Activated T-helper 17 cell treated with anti-CD3 and anti-CD28 coated beads, Interleukin-2, amount 50 U/mL, for 72 hours (primary cell): ENCODE measurements at places on chromosomes 7 and 10.

DNA sequence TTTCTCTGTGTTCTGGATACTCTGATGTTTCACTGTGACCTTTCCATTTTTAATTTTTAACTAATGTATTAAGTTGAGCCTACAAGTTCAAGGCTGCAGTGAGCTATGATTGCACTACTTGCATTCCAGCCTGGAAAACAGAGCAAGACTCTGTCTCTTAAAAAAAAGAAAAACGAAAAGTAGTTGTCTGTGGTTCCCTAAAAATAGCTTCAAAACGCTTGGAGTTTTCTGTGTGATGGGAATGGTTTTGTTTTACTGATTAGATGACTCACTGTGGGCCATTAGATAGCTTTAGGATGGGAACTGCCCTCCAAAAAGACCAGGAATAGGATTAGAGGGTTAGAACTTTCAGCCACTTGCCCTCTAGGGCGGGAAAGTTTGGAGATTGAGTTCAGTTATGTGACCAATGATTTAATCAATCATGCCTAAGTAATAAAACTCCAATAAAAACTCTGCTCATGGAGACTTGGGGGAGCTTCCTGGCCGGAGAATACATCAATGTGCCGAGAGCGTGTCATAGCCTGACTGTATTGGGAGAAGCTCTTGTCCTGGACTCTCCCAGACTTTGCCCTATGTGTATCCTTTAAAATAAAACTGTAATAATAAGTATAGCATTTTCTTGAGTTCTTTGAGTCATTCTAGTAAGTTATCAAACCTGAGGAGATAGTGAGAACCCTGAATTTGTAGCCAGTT is 147.1 kb downstream of the LYZL1 start:
- no peak for ATAC-seq

- ATAC-seq = no peak
Measured at GRCh38 chr7:77685233-77685632, 11.0 kb upstream of the RSBN1L start.

DNA sequence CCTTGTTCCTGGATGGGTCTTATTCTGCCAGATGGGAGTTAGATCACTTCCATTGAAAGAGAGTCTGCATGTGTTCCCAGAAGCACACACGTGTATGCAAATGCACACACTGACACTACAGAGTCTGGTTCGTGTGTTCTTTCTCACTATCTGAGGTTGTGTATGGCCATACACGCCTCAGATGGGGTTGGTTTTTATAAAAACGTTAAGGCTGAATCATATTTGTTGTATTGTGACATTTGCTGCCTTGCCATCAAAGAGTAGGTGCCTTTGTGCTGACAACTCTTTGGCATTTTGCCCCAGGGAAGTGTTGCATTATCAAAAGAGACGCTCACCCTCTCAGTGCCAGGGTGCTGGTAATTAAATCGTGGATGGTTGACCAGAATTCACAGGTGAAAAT is 37.7 kb upstream of the HDAC9 start:
- no peak for ATAC-seq

- no peak for ATAC-seq
Measured at GRCh38 chr10:127943336-127943910, 36.5 kb downstream of the PTPRE start.

DNA sequence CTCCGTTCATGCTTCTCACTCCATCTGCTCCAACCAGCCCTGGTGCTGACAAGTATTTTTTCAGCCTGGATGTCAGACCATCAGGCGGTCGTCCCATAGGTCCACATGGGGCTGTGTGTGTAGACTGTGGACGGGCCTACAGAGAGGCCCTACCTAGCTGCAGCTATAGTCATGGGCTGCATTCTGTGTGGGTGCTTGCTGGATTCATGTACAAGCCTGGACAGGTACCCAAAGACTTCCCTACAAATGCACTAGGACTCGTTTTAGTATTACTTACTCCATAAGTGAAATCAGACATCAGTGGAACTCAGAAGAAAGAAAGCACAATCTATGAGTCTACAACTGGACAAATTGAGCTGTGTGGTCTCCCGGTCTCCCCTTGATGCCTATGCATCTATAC is 146.8 kb downstream of the PKD1L1 start:
- ATAC-seq = no peak

DNA sequence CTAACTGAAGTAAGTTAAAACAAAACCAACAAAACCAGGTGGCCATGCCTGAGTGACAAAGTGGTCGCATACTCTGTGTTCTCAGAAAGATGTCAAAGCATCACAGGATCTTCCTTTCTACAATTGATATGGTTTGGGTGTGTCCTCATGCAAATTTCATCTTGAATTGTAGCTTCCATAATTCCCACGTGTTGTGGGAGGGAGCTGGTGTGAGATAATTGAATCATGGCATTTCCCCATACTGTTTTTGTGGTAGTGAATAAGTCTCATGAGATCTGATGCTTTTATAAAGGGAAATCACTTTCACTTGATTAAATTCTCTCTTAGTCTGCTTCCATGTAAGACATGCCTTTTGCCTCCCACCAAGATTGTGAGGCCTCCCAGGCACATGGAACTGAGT is 465.7 kb downstream of the PCDH15 start:
- ATAC-seq = no peak

DNA sequence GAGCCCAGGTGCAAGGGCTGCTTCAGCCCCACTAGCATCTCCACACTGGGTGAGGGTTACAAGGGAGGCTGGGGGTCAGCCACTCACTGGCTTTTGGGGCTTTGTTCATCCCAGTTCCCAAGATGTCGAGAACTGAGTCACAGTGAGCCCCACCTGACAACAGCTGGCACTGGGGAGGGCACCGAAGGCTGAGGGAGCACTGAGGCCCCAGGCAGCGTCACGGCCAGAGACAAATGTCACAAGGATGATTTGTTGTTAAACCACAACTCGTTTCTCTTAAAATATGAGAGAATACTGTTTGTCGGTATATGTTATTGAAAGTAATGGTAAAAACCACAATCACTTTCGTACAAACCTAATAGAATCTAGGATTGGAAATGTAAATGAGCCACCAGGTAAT is 219.9 kb downstream of the CELF2 start:
- ATAC-seq = peak; percentile 50

GRCh38 chr7:156178857-156179256 is 366.6 kb upstream of the SHH start:
- ATAC-seq = no peak

DNA sequence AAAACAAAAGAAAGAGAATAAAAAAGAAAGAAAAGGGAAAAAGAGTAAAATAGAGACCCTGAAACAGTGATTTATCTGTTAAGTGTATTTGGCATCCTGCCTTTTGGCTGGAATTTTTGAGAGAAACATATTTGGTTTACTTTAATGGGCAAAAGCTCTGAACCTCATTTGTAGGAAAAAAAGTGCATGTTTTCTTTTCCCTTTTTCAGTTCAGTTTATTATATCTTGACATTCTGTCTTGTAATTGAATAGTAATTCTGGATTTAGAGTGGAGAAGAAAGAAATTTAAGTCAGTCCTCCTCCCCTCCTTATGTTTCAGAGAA is 69.5 kb downstream of the ARID5B start:
- no peak for ATAC-seq

DNA sequence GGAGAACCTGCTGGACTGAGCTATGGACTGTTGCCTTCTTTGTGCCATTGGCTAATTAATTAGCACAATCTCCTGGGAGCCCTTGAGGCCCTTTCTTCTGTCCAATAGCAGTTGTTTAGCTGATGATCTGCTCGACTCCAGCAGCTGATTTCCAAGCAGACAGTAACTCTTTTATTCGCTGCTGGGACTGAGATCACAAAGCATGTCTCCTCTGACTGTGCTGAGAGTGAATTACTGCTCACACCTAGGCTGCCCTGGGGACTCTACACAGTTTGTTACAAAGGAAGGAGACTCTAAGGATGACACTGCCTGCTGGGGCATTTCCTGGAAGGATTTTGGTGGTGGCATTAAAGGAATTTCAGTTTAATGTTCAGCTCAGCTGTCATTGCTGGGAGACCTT is 31.4 kb downstream of the CASP7 start:
- ATAC-seq = no peak

- ATAC-seq = no peak
Measured at GRCh38 chr10:101071267-101071884, 9.6 kb downstream of the KAZALD1 start.

DNA sequence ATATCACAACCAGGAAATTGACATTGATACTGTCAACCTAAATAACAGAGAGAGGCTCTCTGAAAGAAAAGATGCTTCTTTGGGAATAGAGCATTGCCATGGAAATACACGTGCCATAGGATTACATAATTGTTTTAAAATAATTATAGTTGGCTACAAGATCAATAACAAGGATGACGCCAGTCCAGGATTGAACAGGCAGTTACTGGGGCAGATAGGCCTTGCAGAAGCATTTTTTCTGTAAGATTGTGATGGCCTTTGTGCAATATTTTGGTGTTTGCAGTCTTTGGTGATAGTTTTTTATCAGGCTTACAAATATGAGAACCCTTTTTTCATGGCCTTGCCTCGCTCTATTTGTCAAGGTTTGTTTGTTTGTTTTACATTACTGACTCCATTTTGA is 10.5 kb downstream of the ACADSB start:
- no peak for ATAC-seq

DNA sequence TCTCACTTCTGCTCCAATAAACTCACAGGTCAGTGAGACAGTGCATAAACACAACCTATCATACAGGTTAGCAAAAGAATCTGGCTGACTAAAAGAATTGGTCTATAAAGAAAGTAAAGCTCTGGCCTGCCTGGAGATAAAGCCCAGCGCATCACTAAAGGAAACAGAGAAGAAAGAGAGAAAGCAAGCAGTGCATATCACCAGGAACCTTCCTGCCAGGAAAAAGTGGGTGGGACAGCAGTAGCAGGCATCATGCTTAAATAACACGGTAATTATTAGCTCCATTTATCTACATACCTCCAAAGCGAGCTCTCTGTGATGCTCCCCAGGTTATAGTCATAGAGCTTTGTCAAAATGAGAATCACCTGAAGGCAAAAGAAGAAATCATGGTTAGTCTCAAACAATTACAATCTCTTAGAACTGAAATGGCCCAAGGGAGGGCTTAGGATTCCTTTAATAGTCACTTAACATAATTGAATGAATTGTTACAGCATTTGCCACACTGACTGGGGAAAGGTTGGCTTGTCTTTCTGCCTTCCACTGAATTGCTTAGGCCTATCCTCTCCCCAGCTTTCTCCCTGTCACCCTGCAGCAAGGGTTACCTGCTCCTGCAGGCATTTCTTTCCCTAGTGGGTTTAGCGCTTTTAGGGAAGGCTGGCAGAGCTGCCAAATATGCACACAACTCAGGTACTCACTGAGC is 208.1 kb downstream of the SORCS1 start:
- ATAC-seq = no peak

- ATAC-seq = no peak
Measured at GRCh38 chr10:106083572-106083971, 1080.9 kb downstream of the SORCS1 start.

- peak; percentile 34 for ATAC-seq
Measured at GRCh38 chr7:107051376-107051775, 6.9 kb downstream of the PRKAR2B start.

DNA sequence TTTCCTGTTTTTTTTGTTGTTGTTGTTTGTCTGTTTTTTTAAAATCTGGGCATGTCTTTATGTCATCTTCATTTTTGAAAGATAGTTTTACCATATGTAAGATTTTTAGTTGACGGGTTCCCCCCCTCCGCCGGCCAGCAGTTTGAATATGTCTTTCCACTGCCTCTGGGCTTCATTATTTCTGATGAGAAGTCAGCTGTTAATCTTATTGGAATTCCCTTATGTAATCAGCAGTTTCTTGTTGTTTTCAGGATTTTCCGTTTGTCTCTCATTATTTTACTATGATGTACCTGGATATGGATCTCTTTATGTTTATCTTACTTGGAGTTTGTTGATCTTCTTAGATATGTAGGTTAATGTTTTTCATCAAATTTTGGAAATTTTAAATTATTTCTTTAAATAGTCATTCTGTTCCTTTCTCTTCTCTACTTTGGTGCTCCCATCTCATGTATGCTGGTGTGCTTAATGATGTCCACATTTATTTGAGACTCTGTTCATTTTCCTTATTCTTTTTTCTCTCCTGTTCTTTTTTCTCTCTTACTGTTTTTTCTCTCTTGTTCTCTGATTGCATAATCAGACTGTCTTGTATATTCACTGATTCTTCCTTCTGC is 9.7 kb downstream of the EXOC6 start:
- no peak for ATAC-seq

GRCh38 chr7:70744492-70744891 is 387.5 kb upstream of the GALNT17 start:
- ATAC-seq = no peak

DNA sequence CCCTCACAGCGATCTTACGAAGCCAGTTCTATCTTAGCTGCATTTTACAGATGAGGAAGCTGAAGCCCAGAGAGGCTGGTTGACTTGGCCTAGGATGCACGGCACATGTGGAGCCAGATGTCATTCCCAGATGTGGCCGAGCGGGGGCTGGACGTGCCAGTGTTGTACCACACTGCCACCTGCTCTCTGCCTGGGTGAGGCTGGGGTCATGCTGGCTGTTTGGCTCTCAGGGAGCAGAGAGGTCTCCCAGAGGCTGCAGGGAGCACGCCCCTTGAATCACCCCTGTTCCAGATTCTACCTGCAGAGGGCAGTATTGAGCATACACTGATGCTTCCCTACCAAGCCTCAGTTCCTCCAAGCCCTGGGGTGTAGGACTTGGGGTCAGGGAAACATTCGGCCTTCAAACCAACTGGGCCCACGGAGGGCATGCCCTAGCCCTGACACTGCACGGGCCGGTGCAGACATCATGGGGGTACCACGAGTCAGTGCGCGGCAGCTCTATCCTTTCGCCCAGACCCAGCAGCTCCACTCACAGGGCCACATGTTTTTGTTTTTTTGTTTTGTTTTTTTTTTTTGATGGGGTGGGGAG is 3.8 kb upstream of the GTF2IRD1 start:
- peak; percentile 10 for ATAC-seq

GRCh38 chr10:113704637-113705343 is 25.1 kb downstream of the CASP7 start:
- ATAC-seq = no peak

GRCh38 chr10:21720090-21720489 is 186.1 kb downstream of the MLLT10 start:
- no peak for ATAC-seq

DNA sequence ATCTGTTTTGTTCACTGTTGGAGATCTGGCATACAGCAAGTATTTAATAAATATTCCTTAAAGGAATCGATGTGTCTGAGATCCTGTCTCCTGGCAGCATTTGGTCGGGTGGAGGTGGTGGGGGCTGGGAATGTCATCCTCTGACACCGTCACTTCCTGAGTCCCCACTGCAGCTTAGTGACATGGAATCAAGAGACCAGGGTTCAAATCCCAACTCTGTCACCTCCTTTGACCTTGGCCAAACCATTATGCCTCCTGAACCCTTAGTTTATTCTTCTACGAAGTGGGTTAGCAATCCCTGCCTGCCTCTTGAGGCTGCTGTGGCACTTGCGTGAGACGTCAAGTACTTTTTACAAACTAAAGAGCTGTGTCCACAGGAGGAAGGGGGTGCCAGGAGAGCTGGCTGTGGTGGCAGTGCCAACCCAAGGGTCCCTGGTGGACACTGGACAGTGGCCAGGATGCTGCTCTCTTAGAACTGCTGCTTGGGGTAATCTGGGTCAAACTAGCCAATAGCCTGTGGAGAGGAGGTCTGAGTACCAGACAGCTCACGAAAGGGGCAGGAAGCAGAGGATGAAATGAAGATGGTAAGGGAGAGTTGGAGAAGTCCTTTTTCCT is 8.0 kb upstream of the ZMIZ1 start:
- no peak for ATAC-seq
